RPMI7951 (cell line): ENCODE measurements at places on chromosomes 16 and 17.
A peak's percentile ranks its signal among the peaks of the same experiment; 100 is the strongest.

- DNase-seq, result no peak
These were observed 11.9 kb upstream of the MYO15B start for GRCh38 chr17:75575728-75576127.

GRCh38 chr16:55901566-55902217 is 26.5 kb upstream of the CES5A start:
- DNase-seq, result no peak

DNA sequence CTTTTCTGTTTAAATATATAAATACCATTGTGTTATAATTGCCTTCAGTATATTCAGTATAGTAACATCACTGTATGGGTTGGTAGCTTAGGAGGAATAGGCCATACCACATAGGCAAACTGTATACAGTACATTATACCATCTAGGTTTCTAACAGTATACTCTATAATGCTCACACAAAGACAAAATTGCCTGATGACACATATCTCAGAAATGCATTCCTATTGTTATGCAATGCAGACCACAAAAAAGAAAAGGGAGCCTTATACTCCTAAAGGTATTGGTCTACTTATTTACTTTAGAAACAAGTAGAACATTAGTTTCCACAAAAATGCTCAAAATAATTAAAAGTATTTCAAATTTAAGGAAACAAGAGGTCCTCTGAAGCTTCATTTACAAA is 47.9 kb downstream of the SETD6 start:
- peak; percentile 60 for DNase-seq

DNA sequence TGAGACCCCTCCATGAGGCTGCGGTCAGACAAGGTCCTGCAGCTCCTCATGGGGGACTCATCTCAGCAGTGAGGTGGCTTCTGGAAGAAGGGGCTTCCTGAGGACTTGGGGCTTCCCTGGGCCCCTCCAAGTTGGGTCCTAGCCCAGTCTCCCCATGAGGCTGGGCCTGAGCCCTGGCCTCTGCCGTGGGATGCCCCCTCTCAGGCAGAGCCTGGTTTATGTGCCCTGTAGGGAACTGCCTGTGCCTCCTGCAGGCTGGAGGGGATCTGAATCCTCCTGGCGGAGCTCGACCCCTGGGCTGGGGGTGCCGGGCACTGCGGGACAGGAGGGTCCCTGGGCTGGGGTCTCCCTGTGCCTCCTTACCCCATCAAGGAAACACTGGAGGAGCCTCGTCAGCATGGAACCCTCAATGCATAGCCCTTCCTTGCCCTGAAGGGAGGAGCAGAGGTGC is 45.8 kb downstream of the TNFRSF13B start:
- no peak for DNase-seq

DNA sequence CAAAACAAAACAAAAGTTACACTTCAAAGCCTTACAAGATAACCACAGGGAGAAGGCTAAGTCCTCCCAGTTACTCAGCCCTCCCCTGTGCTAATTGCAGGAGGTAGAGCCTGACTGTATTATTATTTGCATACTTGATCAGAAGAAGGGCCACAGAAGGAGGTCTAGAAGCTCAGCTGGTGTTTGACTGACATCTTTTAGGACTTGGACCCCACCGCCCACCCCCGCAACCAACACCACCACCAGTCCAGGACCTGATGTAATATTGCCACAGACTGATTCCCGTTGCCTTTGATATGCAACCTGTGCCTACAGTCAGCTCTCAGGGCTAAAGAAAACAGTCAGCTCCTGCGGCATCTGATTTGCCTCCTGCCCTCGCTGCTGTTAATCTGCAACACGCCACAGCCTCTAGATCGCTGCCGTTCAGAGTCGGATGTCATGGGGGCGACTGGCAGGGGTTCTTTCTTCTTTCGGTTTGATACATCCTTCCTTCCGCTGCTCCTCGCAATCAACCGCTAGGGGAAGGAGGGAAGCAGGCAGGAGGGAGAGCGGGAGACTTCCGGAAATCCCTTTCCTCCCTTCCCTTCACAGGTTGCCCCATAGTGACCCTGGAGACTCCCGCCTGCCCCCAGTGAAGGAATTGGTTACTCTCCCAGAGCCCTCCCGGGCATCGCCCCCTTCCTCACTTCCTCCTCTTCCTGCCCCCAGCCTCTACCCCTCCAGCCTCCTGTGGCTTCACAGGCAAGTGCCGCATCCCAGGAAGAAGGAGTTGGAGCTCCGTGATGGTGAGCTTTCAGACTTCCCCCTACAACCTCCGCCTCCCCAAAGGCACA is 90.5 kb upstream of the SOX9 start:
- DNase-seq, result peak; percentile 83
